ENCODE measurements at places on chromosomes 1 and 21.

GRCh38 chr1:27552911-27553420 is 51.0 kb downstream of the AHDC1 start:
- no peak for DNase-seq

DNA sequence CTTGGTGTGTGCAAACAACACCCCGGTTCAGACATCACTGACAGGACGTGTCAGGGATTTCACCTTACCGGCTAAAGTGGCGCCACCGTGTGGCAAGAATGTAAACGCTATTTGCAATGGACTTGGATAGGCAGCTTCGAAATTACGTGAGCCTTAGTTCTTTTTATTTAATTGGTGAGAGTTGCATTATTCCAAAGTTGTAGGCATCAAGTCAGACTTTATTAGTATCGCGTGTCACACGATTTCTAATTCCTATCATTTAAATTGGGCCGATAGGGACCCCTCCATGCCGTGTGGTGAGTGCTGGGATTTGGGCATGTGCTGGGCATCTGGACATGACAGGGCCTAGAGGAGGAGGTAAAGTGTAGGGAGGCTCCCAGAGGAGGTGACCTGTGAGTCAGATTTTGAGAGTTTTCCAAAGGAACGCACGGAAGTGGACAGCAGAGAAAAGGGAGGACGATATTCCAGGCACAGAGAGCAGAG is 14.5 kb upstream of the CPT2 start:
- peak; percentile 89 for DNase-seq

DNA sequence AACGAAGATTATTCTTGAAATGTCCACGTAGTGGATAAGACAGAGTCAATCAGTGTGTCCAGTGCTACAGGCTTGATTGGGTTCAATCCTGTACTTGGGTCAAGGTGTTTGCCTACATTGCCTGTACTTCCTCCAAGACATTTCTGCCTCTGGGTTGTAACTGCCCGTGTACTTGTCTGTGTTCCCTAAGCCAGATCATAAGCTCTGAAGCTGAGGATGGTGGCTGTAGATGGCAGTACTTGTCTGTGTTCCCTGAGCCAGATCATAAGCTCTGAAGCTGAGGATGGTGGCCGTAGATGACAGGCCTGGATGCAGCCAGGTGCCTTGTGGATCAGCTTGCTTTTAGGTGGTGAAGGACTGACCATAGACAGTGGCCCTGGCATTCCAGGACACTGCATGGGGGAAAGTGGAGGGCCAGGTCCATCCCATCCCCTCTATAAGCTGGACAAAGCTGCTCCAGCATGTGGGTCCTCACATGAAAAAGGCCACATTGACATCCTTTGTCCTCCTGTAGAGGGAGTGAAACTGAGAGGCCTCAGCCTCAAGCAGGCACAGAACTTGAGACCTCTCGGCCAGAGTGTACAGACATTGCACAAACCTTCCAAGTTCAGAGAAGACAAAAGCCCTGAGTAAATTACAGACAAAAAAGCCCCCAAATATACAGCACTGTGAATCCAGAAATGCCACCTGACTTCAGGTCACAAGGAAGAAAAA is 2.0 kb upstream of the SRM start:
- no peak for DNase-seq

- no peak for DNase-seq
Measured at GRCh38 chr1:91589437-91589836, 88.8 kb downstream of the CDC7 start.

- DNase-seq, result no peak
Measured at GRCh38 chr1:36346741-36347370, 23.4 kb upstream of the EVA1B start.

DNA sequence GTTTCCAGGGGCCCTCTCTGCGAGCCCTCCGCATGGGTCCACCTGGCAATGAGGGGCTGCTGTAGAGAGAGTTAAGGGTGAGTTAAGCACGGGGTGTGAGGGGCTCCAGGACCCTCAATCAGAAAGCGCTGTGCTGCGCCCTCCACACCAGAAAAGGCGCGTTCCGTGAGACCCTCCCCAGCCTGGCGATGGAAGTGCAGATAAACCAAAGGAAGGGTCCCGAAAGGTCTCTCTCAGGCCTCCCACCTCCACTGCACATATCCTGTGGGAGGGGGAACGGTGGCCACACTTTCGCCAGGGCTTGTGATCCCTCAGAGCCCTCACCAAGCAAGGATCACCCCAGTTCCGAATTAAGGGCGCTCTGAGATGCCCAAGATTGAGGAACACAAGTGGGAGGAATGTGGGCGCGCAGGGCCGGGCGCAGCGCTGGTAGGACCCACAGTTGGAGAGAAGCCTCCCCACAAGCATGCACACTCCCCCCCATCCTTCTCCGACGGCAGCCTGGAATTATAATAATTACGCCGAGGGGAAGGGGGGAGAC is 1.1 kb downstream of the WNT3A start:
- peak; percentile 56 for DNase-seq
